ENCODE measurements at places on chromosomes 7 and 10.

GRCh38 chr10:74825371-74826141, 844 bp upstream of the KAT6B start:
- peak; percentile 22 for DNase-seq

DNA sequence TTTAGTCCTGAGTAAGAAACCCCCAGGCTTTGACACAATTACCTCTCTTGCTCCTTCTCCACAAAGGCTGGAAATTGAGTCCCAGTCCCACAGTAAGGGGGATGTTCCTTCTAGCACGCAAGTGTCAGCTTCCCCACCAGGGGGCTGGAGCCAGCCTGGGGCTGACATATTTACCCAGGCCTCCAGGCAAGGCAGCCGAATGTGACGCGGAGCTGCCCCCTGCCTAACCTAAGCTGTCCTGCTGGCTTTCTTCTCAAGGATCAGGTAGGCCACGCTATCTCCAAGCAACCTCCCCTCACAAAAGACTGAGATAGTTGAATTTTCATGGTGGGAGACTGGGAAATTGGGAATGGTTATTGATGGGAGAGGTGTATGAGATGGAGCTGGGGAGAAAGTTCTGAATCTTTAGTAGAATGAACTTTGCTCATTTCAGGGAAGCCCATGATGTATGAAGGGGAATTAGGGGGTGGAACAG, 19.2 kb upstream of the BMPER start:
- peak; percentile 42 for DNase-seq

- no peak for DNase-seq
These were observed 142.1 kb downstream of the SLC25A13 start for GRCh38 chr7:96179837-96180236.

DNA sequence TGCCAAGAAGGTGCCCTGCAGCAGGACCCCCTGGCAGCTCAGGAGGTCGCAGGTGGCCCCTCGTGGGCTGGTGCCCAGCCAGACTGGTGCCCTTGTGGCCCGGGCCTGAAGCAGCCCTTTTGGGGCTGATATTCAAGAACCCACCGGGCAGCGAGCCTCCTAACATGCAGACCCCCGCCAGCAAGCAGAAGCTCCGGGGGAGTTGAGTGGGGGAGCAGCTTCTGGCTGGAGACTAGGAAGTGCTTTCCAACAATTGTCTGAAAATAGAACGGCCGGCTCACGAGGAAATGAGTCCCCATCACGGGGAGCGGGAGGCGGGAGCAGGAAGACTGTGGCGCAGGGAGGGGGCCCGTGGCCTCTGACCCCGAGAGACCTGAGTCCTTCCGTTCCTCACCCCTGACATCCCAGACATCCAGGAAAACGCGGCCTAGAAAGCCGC, 9.5 kb upstream of the INTS1 start:
- DNase-seq = no peak

DNA sequence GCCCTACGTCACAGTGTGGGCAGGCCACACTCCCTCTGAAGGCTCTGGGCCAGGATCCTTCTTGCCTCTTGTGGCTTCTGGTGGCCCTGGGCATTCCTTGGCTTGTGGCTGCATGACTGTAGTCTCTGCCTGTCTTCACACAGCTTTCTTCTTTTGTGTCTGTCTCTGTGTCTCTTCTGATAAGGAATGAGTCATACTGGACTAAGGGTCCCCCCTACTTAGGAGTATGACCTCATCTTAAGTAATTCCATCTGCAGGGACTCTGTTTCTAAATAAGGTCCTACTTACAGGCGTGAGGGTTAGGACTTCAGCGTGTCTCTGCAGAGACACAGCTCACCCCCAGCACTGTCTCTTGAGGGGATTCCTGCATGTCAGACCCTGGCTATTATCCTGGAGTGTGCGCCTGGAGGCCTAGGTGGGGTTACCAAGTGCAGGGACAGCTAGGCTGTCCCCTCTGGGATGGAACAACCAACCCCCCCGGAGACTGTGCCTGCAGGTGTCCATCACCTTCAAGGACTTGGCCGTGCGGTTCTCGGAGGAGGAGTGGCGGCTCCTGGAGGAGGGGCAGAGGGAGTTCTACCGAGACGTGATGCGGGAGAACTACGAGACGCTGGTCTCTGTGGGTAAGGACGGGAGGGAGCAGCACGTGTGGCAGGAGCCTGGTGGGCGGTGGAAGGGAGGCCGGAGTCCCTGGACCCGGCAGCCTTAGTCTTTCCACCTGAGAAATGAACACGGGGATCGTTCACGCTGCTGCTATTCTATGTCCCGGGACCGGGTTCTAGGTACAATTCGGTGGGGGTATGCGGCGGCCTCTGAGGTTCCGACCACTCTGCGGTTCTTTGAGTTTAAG, 54.1 kb downstream of the ZNF467 start:
- no peak for DNase-seq

GRCh38 chr7:106774768-106775551, 90.1 kb upstream of the PIK3CG start:
- no peak for DNase-seq

GRCh38 chr7:36130236-36130945, 22.7 kb upstream of the EEPD1 start:
- DNase-seq = no peak

GRCh38 chr10:49690698-49691356, 11.4 kb downstream of the C10orf53 start:
- DNase-seq = no peak

DNA sequence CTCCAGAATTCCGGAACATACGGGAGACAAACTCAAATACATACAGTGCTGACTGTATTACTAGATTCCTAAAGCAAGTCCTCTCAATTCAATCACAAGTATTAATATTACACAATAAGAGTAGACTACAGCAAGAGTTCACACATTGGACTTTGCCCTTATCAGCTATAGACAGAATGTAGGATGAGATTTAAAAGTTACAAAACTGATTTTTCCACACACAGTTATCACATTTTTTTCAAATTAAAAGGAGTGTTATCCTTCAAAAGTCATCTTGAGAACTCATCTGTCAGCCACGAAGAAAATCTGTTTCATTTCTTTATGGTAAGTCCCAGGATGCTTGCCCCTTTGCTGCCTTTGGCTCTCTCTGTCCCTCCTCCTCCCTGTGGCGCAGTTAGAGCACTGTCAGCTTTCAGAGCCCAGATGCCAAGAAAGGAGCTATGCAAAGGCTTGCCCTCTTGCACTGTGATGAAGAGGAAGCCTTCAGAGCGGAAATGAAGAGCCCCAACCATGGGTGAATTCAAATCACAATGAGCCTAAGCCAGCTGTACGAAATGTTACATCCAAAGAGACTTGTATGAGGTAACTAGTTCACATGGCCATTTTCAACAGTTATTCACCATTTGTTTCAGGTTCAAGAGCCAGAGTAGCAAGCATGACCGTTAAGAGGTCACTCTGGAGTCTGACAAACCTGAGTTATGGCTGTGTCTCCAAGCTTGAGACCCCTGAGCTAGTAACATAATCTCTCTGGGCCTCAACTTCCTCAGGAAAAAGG, 10.7 kb downstream of the NCOA4 start:
- DNase-seq = no peak

GRCh38 chr10:131844529-131845084, 56.2 kb upstream of the PPP2R2D start:
- no peak for DNase-seq

DNA sequence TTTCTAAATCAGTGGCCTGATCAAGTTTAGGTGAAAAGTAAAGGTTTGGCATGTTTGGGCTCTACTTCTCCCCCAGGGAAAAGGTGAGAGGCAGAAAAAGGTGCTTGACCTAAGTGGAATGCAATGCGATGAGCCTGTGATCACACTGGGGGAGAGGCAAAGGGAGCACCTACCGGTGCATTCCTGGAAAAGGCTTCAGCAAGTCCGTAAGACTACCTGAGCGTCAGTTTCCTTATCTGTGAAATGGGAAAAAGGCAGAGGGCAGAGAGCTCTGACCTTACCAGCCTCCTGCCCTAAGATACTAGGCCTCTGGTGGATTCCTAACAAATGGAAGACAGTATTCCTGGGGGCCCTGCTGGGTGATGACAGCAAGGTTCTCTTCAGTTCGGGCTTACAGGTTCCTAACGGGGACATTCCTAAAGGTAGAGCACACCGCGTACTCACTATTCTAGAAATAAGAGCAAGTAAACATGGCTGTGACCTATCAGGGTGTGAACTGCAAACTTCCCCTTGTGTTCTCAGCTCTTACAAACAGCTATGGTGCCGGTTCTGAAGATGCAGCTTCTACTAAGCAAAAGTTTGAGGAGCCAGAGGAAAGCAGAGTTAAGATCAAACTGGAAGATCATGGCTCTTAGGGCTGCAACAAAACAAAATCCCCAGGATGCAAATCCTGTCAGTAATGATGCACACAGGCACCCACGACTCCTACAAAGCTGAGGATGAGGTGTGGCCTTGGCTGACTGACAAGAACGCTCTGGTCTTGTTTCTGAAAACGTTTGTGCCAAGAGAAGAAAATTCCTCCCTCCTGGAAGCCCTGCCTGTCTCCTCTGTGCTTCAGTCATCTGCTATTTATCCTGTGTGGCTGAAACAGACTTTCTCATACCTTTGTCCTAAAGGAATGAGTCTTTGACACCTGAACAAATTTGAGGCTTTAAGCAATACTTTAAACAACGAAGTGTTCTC, 13.3 kb upstream of the ACSL5 start:
- no peak for DNase-seq

DNA sequence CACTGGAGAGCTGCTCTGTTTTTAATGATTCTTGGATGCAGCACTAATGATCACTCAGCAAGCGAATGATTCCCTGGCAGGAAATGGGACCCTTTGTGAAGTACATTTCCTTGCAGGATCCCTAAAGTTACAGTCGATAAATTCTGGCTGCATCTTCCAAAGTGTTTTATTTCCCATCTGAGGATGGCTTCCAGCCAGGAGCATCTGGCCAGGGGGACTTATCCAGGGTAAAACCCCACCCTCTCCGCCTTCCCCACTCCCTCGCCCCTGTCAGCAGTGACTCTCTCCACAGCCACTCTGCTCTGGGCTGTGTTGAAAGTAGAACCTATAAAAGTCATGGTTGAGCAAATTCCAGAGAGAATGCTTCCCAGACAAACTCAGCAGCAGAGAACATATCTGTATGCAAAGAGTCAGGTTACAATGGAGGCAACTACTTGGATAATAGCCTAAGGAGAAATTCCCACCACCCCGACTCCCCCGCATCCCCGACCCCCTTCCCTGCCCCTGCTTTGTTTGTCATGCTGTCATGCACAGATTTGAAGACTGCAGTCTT, 111.0 kb upstream of the ANLN start:
- DNase-seq = peak; percentile 50

- DNase-seq = no peak
These were observed 115.1 kb upstream of the ANTXRL start for GRCh38 chr10:46171661-46172060.

DNA sequence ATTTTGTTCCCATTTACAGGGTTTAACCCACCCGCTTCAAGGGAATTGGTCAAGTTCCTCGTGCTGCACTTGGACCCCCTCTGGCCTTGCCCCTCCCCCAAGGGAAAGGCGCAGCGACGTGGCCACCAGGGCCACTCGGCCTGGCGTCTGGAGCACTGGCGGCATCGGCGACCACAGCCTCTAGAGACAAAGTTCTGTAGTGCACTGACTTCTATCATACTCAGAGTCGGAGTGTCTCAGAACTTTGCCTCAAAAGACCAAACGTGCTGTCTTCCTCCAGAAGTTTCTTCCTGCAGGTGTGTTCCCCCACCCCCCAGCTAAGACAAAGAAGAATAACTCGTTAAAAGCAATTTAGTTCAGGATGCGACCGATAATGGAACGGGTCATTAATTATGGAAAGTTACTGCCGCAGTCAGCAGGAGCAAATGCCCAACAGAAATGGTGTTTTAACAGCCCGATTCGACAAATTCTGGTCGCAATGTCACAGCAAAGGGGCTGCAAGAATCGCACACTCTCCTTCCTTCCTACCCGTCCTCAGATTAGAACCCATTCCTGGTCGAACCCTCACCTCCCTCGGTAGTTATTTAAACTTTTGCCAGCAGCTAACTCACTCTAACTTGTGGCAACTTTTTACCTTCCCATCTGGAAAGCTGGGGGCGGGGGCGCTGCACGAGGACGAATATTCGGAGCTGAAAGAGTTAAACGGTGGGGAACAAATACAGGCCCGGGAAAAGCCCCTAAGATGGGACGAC, 202.1 kb upstream of the NFE2L3 start:
- peak; percentile 50 for DNase-seq

GRCh38 chr7:2084331-2084730, 148.4 kb downstream of the MAD1L1 start:
- DNase-seq = no peak

Measured in HuH-7 (cell line).